GM23338 (cell line): ENCODE measurements at places on chromosomes 6 and 20.

DNA sequence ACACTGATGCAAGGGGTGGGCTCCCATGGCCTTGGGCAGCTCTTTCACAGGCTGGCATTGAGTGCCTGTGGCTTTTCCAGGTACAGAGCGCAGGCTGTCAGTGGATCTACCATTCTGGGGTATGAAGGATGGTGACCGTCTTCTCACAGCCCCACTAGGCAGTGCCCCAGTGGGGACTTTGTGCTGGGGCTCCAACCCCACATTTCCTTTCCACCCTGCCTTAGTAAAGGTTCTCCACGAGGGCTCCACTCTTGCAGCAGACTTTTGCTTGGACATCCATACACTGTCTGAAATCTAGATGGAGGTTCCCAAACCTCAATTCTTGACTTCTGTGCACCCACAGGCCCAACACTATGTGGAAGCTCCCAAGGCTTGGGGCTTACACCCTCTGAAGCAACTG is 107.9 kb upstream of the ECI2 start:
- no peak for DNase-seq

DNA sequence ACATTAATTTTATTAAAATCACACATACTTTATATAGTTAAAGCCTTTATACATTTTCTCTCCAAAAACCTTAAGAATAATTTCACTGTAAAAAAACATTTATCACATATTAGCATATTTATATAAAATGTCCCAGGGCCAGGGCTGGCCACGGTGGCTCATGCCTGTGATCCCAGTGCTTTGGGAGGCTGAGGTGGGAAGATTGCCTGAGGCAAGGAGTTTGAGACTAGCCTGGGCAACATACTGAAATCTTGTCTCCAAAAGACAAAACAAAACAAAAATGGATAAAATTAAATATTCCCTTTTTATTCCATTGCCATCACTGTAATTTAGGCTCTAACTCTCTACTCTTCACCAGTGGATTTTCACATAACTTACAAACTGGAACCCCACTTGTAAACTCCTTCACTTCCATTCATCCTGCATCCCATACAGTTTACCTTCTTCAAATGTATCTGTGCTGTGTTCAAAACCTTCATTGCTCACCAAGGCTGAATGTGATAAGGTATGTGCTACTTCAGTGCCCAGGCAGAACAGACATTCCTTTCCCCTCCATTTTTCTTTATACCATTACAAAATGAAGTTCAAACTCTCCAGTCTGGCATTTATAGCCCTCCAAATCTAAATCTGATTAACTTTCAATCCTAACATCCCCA is 42.9 kb upstream of the PIM1 start:
- DNase-seq, result peak; percentile 47

- DNase-seq, result no peak
Measured at GRCh38 chr6:11033825-11034224, 10.3 kb downstream of the ELOVL2 start.

- DNase-seq, result no peak
Measured at GRCh38 chr6:45036103-45036502, 292.0 kb upstream of the RUNX2 start.

GRCh38 chr6:69791065-69791471 is 5.7 kb downstream of the LMBRD1 start:
- peak; percentile 42 for DNase-seq

GRCh38 chr6:43940393-43941087 is 170.5 kb downstream of the VEGFA start:
- DNase-seq, result no peak
